ENCODE measurements at places on chromosomes 12 and 14.

DNA sequence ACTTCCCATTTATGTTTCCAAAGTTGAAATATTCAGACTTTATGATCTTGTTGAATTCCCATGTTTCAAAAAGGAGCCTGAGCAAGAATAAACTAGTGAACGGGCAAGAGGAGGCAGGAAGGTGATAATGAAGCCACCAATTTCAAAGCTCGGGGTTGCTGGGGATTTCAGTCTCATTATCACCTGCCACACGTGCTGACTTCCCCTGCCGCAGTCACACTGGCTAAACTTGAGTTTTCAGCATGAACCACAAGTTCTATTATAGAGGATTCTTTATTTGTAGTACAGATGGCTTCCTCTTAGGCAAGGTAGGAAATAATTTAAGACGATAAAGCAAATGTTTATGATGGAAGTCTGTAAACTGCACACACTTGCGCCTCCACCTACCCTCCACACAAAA, 18.1 kb upstream of the DIABLO start:
- DNase-seq = no peak

- no peak for DNase-seq
Observed at GRCh38 chr12:79406993-79407392, 283.8 kb downstream of the PAWR start.

DNA sequence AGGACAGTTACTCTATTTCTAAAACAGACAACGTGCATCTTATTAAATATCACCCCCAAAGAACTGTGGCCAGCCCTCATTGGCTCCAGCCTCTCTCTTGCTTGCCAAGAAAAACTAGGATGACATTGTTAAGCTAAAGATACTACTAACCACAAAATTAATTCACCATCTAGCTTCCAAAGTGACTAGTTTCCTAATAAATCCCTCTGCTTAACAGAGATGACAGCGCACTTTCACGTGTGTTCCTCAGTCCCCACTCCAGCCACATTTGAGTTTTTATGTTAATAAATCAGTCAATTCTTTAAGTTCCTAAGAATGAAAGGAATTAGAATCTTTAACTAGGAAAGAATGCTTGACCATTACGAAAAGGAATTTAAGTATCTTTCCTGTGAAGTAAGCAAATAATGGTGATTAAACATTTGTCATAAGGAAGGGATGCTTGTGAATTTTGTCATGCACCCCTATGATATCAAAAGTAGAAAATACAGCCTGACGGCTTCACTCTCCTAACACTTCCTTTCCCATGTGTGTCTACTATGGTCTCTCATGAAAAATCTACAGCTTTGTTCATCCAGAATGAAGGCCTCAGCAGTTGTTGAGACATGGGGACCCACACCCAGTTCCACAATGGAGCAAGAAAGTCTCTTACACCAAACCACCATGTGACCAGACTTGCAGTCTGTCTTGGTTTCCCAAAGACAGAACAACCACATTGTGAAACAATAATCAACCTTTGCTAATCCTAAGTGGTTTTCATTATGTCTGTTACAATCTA, 8.1 kb downstream of the CORO1C start:
- DNase-seq = peak; percentile 38

DNA sequence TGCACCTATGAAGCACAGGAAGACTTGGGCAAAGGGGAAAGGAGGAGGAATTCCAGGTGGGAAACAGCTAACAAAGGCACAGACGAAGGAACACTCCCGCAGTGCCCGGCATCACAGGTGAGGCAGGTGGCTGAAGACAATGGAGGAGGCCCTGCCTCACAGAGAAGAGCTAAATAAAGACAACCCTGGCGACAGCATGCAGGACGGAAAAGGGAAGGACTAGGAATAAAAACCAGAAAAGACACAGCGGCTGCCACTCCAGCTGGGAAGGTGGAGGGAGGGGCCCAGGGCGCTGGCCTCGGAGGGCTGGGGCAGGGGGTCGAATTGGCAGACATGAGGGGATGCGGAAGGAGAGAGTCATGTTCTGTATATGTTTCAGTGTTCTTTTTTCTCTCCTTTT, 43.0 kb upstream of the ANO2 start:
- DNase-seq = no peak

DNA sequence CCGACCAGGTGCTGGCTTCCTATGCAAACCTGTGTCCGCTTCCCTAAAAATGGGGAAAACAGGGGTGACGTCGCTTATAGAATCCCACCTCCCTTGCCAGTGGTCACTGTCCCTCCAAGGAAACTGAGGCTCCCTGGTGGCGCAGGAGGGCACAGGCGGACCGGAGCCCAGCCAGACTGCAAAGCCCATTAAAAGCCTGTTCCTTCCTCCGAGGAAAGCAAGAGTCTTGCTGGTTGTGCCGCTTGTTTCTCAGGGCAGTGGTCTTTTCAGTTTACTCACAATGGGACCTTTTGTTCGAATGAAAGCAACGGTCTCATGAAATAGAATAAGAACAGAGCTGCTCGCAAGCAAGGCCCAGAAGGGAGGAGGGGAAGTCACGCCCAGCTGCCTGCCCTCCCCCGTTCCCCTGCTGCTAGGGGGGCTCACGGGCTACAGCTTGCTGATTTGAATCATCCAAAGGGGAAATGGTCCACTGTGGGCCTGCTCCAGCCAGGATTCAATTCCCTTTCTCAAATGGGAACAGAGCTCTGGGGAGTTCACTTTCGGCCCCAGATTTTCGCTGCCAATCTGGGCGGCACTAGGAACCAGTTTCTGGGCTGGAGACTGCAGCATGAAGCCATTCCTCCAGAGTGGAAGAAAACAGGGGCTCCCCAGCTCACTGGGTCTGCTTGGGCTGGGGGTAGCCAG, 4.6 kb upstream of the SELPLG start:
- DNase-seq = no peak

DNA sequence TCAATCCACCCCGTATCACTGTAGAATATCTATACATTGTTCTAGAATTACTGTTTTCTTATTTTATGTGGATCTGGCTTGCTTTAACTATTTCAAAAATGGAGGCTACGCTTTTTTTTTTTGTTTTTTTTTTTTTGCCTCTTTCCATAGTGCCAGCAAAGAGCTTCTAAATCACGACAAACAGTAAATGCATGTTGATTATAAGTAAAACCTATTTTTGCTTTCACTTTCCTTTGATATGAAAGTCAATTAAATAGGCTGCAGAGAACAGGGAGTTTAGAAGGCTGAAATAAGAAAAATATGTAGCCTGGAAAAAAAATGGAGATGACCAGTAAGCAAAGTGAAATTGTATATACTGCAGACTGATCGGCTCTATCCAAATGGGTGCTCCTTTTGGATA, 112.3 kb upstream of the AMIGO2 start:
- DNase-seq = peak; percentile 61

GRCh38 chr14:99779751-99780150, 13.5 kb upstream of the EML1 start:
- no peak for DNase-seq

- no peak for DNase-seq
Observed at GRCh38 chr14:93410021-93410420, 20.7 kb upstream of the UNC79 start.

- no peak for DNase-seq
Observed at GRCh38 chr14:91365552-91365951, 52.1 kb downstream of the CCDC88C start.

GRCh38 chr12:71046215-71046614, 111.6 kb downstream of the TSPAN8 start:
- no peak for DNase-seq

DNA sequence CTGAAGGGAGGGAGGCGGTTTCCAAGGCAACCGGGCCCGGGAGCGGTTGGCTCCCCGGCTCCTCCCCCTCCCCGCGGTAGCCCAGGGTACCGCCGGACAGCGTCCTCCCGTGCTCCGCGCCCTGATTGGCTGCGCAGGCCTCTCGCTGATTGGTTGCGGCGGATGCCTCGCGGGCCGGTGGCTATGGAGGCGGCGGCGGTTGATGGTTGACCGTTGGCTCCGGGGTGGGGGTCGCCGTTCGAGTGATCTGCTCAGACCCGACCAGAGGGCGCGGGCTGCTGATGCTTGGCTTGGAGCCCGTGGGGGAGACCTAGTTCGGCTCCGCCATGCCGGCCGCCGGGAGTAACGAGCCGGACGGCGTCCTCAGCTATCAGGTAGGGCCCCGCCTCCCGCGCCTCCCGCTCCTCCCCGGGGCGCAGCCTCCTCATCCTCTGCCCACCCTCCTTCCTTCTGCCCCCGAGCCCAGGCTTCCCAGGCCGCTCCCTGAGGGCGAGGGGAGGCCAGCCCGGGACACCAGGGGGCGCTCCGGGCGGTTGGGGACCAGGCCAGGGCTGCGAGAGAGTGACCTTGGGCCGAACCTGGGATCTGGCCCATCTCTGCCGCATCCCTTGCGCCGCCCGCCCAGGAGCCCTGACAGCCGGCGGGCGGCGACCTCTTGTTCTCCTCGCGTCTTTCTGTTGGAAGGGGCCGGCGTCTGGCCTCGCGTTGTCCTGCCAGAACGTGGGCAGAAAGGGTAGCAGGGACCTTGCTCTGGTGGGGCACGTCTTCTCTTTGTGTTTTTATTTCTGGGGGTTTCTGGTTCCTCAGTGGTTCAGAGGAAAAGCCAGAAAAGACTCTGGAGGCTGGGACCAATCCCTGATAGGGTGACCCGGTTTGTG, at the start of gene SLC4A8:
Gene SLC4A8, plus strand, starts transcription at position 170 of the 878 bp plus-strand sequence. Its CDS starts 157 bp downstream, at position 327.
- DNase-seq = peak; percentile 61

- peak; percentile 92 for DNase-seq
Observed at GRCh38 chr12:122886851-122887818, 8.8 kb downstream of the VPS37B start.

- DNase-seq = peak; percentile 8
Observed at GRCh38 chr14:35331605-35332516, 39.7 kb downstream of the PSMA6 start.

- peak; percentile 87 for DNase-seq
Observed at GRCh38 chr12:92987362-92987761, 58.3 kb upstream of the EEA1 start.

DNA sequence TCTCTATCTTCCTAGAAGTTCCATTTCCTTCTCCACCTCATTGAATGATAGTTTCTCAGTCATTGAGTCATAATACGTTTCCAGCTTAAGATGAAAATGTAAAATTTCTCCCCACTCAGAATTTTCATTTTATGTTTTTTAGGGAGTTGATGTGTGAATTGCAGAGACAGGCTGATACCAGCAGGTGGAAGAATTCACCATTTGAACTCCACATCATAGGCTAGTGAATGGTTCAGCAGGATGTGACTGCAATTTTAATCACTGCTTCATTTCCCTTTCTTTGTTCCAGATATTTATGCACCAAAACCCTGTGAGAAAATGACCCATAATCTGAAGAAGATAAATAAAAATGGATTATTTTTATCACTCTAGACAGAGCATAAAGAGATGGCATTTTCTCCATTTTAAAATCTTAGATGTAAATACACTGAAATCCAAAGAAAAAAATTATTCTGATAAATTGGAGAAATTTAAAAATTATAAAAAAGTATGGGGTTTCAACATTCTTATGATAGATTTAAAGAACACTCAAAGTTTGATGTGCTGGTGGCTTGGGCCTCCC, 10.6 kb upstream of the PYGL start:
- peak; percentile 54 for DNase-seq

- DNase-seq = no peak
Observed at GRCh38 chr12:65826353-65827171, 2.3 kb downstream of the HMGA2 start.

DNA sequence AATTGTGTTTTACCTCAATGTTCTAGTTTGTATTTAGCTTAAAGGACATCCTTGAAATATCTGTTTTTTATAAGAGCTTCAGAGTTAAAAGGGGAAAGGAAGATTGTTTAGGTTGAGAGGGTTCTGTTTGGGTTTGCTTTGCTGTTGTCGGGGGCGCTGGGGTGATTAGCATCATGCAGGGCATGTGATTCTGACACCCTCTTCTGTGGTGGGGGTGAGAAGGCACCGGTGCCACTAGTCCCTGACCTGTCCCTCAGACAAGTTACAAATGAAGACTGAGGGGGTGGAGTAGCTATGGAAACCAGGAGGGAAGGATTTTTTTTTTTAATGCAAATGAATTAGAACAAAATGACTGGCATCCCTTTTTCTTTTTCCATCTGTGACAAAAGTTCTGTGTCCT, 291.3 kb downstream of the RPAP3 start:
- DNase-seq = no peak

- peak; percentile 26 for DNase-seq
Observed at GRCh38 chr12:103827911-103828391, 13.1 kb downstream of the NT5DC3 start.

DNA sequence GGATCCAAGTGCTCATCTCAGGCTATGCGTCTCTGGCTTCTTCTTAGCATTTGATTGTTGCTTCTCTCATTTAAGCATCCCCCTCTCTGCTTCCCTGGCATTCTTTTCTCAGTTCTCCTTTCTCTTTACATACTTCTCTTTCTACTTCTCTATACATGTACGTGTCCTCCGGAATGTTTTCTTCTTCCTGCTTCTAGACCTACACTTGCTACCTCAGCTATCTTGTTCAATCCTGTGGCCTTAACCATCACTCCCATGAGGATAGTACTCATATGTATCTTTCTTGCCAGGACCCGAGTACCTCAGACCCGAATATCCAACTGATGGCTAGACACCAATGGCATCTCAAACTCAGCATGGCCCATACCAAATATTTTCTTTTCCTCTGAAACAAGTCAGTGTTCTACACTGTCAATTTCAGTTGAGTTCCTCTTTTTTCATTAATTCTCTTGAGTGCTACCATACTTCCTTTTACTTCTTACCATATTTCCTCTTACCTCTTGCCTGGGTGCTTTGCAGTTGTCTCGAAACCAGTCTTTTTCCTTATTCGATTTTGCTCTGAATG, 115.1 kb upstream of the SLC38A2 start:
- peak; percentile 43 for DNase-seq

- peak; percentile 73 for DNase-seq
Observed at GRCh38 chr14:76929927-76930326, 98.6 kb downstream of the IRF2BPL start.

GRCh38 chr14:96494331-96494730, 7.9 kb upstream of the PAPOLA start:
- DNase-seq = no peak

GRCh38 chr12:73277971-73278370, 1005.8 kb downstream of the TRHDE start:
- DNase-seq = no peak

DNA sequence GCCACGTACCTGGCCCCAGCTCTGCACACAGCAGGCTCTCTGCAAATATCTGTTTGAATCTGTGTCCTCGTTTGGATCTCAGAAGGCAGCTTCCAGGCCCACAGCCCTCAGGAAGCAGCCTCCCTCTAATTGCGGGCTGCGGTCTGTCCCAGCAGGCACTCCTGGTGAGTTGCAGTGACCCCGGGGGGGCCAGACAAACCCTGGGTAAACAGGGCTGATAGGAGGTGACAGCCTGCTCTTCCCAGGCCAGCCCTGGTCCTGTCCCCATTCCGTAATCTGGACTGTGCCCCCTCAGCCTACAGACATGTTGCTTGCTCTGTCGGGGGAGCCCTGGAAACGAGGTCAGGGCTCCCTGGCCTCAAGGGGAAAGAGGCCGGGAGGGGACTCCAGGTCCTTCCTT, 2.0 kb downstream of the FOXN4 start:
- DNase-seq = no peak

- DNase-seq = no peak
Observed at GRCh38 chr14:104714066-104714465, 10.0 kb upstream of the ADSS1 start.

Measured in OCI-M1 (cell line).